ENCODE measurements at places on chromosomes 12 and 14. TPM values are rescaled to one million over a fixed set of nuclear protein-coding genes. Genes with fewer than 3 reads are reported as not detected.

DNA sequence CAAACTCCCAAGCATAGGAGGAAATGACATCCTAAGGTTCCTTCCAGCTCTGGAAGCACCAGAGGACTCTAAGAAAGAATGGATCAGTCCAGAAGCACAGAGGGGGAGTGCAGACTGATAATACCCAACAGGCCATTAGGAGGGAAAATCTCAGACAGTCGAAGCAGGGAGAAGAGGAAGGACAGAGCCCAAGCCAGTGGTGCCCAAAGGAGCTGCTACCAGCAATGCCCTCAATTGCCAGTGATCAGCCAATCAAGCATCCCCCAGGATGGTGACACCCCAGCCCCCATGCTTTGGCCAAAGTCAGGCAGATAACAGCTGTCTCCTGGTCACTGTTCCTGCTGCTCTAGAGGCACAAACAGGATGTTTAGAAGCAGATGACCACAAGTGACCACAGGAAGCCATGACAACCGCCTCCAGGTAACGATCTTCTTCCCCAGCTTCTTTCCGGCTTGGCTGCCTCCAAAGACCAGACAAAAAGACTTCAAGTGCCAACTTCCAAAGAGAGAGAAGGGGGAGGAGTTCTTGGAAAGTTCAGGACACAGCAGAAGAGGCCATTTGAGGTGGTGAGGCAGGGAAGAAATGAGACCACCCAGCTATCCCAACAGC lies 16.2 kb downstream of the PXN start:
- DNase-seq, result no peak

Gene MFAP5
- total RNA-seq, result 5.9 TPM

Gene LRRC43
- total RNA-seq, result 0.95 TPM

Gene CCNT1
- total RNA-seq, result 40.6 TPM

Gene WSCD2
- total RNA-seq, result not detected
